ENCODE measurements at places on chromosomes 4 and X. TPM values are rescaled to one million over a fixed set of nuclear protein-coding genes. Genes with fewer than 3 reads are reported as not detected.

The FABP2 gene
- not detected for total RNA-seq

The PCSK1N gene
- 1.4 TPM for total RNA-seq

The TMEM255A gene
- not detected for total RNA-seq

The TMPRSS11D gene
- not detected for total RNA-seq

The ZNF732 gene
- total RNA-seq: 0.36 TPM

The SATL1 gene
- not detected for total RNA-seq

The PCDH10 gene
- 3.6 TPM for total RNA-seq

The USP17L5 gene
- total RNA-seq: not detected

The RBM46 gene
- not detected for total RNA-seq

The GTPBP6 gene
- total RNA-seq: 41.5 TPM

The PAQR3 gene
- 9.0 TPM for total RNA-seq

The ASMT gene
- total RNA-seq: not detected

The IL21 gene
- not detected for total RNA-seq

The PABPC4L gene
- total RNA-seq: 0.72 TPM

The CYBB gene
- total RNA-seq: 0.36 TPM

The MAGEC3 gene
- not detected for total RNA-seq

The MTCP1 gene
- total RNA-seq: 1.1 TPM

The RAB9B gene
- 2.4 TPM for total RNA-seq

The LGI2 gene
- total RNA-seq: 0.81 TPM

The NFKB1 gene
- 19.1 TPM for total RNA-seq

The MAGEA9B gene
- total RNA-seq: not detected

The WWC2 gene
- total RNA-seq: 24.0 TPM

The FOXR2 gene
- total RNA-seq: not detected

The FAM184B gene
- under 0.01 TPM for total RNA-seq

The HPGDS gene
- total RNA-seq: not detected

The GPC4 gene
- total RNA-seq: 4.1 TPM

The SPP1 gene
- not detected for total RNA-seq

The NPY1R gene
- 3.6 TPM for total RNA-seq

The RBM47 gene
- total RNA-seq: 2.4 TPM

The MGAT4D gene
- not detected for total RNA-seq

The BMX gene
- total RNA-seq: 2.9 TPM

The GAGE2A gene
- not detected for total RNA-seq

The ACTRT1 gene
- not detected for total RNA-seq

The CDS1 gene
- 0.36 TPM for total RNA-seq

The PTCHD1 gene
- not detected for total RNA-seq

The UGT8 gene
- total RNA-seq: not detected

The BGN gene
- 186 TPM for total RNA-seq

The NEUROG2 gene
- total RNA-seq: not detected

The PKD2 gene
- 20.8 TPM for total RNA-seq

The GAGE12C gene
- total RNA-seq: not detected

The CT83 gene
- not detected for total RNA-seq

The GPRASP1 gene
- total RNA-seq: 0.32 TPM

Data from cardiac atrium fibroblast (primary cell).